Small intestine (tissue), 16 donors: ENCODE measurements at places on chromosomes 5 and 9. TPM values are rescaled to one million over a fixed set of nuclear protein-coding genes. Genes with fewer than 3 reads are reported as not detected.
A peak's percentile ranks its signal among the peaks of the same experiment; 100 is the strongest.

DNA sequence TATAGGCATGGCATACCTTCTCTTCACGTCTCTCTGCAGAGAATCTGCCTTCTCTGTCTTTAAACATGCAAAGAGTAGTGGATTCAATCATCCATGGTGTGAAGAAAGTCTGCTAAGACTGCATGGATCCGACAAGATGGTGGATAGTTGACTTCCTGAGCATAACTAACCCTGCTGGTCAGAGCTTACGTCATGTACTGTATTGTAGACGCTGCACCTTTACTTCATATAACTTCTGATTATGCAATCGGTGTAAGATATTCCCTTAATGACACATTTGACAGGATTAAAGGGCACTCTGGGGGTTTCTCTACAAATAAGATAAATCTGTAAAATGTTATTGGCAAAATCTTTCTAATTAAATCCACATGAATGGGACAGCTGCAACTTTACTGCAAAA, 240.3 kb upstream of the NREP start:
- no peaks in the 10 kb centered on the region for H3K4me1 ChIP-seq
- no peak overlapping the region for H3K4me3 ChIP-seq
- no peak for DNase-seq
- no peaks in the 10 kb centered on the region for H3K27me3 ChIP-seq

- H3K27ac ChIP-seq, result no peak overlapping the region
- no peak for DNase-seq
- H3K4me1 ChIP-seq, result no peaks in the 10 kb centered on the region
Observed at GRCh38 chr9:27292659-27293405, 4.1 kb downstream of the EQTN start.

DNA sequence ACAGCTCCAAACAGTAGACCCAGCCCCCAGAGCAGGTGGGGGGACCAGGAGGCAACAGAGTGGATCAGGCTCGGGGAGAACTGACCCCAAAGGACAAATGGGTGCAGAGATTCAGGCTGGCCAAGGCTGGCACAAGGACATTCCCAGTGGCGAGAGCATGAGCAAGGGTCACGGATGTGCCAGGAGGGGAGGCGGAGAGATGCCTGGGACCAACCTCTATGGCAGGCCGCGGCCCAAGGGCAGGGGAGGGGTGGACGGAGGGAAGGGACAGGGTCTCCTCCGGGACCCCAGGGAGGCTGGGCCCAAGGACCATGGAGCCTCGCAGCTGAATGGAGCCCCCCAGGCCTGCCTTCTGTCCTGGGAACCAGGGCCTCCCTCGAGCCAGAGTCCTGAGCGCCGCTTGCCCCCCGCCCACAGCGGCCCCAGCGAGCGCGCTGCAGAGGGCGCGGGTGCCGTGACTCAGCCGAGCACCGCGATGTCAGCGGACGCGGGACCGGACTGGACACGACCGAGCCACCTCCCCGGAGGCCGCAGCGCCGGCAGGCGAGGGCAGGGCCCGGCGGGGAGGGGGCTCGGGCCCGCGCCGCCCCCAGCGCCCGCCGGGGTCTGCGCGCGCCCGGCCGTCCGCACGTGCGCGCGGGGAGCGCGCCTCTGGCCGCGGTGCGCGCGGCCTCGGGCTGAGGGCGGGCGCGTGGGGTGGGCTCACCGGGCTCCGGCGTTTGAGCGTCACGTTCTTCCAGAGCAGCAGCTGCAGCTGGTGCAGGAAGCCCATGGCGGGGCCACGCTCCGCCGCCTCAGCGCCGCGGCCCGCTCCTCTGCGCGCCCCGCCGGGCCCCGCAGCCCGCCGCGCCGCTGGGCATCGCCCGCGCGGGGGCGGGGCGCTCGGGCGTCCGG, at the start of gene ABCA2:
Gene ABCA2 (minus strand): TSS at position 869 of the 894 bp plus-strand sequence. CDS start 97 bp downstream, at position 772.
- H3K4me3 ChIP-seq, result peak within 1 kb of the TSS; percentile 51
- no peak within 1 kb of the TSS for H3K27ac ChIP-seq
- no peaks in the 10 kb centered on the region for H3K36me3 ChIP-seq
- no peaks in the 10 kb centered on the region for H3K27me3 ChIP-seq

- no peak overlapping the region for H3K27ac ChIP-seq
- no peaks in the 10 kb centered on the region for H3K27me3 ChIP-seq
- no peaks in the 10 kb centered on the region for H3K4me1 ChIP-seq
- H3K4me3 ChIP-seq, result no peak overlapping the region
Observed at GRCh38 chr9:92631452-92632343, 38.2 kb downstream of the IPPK start.

GRCh38 chr5:56950626-56951125, 1.2 kb downstream of the MIER3 start:
- peaks cover 4% of the 10 kb centered on the region for H3K36me3 ChIP-seq
- no peaks in the 10 kb centered on the region for H3K27me3 ChIP-seq
- H3K4me3 ChIP-seq, result peak overlapping the region; percentile 85
- H3K4me1 ChIP-seq, result no peaks in the 10 kb centered on the region

GRCh38 chr5:132100672-132101261, 27.2 kb downstream of the CSF2 start:
- no peak overlapping the region for H3K4me3 ChIP-seq
- peak; percentile 30 for DNase-seq
- H3K27me3 ChIP-seq, result no peaks in the 10 kb centered on the region
- H3K36me3 ChIP-seq, result no peaks in the 10 kb centered on the region
- H3K4me1 ChIP-seq, result no peaks in the 10 kb centered on the region
- peak overlapping the region; percentile 9 for H3K27ac ChIP-seq

GRCh38 chr9:69899491-69899890, 78.9 kb downstream of the CFAP95 start:
- no peak overlapping the region for H3K4me3 ChIP-seq
- H3K36me3 ChIP-seq, result no peaks in the 10 kb centered on the region
- H3K4me1 ChIP-seq, result no peaks in the 10 kb centered on the region
- H3K27me3 ChIP-seq, result no peaks in the 10 kb centered on the region

DNA sequence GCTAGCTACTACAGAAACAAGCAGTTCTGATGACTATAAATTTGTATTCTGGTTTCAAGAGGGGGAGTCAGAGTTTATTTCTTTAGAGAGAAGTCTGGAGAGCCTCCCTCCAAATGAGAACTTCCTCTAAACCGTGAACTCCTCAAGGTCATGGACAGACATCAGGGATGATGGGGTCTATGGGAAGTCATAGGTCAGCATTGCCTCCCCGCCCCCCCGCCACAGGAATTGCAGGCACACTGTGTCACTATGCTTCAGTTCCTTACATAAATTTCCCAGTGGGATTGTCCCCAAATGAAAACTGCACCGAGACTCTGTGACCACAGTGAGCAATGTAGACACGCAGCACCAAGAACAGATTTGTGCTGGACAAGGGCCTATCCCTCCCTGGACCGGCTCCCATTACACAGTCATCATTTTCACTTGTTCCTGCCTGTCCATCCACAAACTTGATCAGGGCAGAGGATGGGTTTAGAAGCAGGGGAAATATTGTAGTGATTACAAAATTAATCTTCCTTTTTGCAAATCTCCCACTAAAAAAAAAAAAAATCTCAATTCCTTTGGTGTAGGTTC, 300.3 kb downstream of the EFNA5 start:
- H3K36me3 ChIP-seq, result no peaks in the 10 kb centered on the region
- no peak for DNase-seq
- no peaks in the 10 kb centered on the region for H3K4me1 ChIP-seq
- H3K27ac ChIP-seq, result no peak overlapping the region
- H3K4me3 ChIP-seq, result no peak overlapping the region
- no peaks in the 10 kb centered on the region for H3K27me3 ChIP-seq

DNA sequence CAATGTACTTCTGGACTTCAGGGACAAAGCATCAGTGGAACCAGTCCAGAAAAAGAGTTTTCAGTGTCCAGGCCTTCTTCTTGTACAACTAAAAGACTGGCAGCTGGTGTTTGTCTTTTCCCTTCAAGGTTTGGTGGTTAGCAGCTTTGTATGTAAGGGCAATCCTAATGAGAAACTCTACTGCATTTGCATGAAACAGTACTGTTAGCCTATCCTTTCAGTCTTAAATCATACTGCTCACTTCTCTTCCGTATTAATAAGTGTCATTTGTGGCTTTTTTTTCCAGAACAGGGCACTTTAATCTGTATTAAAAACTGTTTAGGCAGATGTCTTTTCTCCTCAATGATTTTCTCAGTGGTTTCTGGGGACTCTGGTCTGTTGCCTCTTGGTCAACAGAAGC, 48.9 kb downstream of the FAM174A start:
- no peaks in the 10 kb centered on the region for H3K4me1 ChIP-seq
- no peak overlapping the region for H3K4me3 ChIP-seq
- no peak for DNase-seq
- H3K36me3 ChIP-seq, result no peaks in the 10 kb centered on the region
- H3K27me3 ChIP-seq, result no peaks in the 10 kb centered on the region
- H3K27ac ChIP-seq, result no peak overlapping the region

DNA sequence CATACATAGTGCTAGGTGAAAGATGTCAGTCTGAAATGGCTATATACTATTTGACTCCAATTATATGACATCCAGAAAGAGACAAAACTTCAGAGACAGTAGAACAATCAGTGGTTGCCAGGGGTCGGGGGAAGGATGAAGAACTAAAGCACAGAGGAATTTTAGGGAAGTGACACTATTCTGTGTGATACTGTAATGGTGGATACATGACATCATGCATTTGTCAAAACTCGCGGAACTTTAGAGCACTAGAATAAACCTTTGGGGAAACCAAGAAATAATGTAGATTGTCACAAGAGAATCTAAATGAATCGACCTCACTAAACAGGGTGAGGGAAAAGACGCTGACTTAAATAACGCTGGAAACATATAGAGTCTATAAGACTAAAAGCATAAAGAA, 107.0 kb upstream of the RETREG1 start:
- no peaks in the 10 kb centered on the region for H3K36me3 ChIP-seq
- H3K4me3 ChIP-seq, result no peak overlapping the region
- H3K27me3 ChIP-seq, result no peaks in the 10 kb centered on the region
- no peak for DNase-seq
- H3K4me1 ChIP-seq, result no peaks in the 10 kb centered on the region

DNA sequence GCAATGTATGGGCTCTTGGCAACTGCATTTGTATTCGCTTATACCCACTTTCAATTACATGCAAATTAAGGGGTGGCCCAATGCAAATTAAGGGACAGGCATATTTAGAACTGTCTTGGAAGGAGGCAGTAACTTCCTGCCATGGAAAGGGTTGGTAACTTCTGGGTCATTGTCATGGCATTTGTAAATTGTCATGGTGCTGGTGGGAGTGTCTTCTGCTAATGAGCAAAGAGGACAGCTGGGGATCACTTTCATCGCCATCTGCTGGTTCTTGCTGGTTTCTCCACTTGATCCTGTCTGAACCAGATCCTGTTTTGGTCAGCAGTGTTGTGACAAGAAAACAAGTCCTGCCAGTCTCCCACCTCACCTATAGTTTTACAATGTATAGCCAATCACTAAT, 23.3 kb upstream of the UGT3A2 start:
- H3K36me3 ChIP-seq, result no peaks in the 10 kb centered on the region
- no peak overlapping the region for H3K4me3 ChIP-seq
- H3K27me3 ChIP-seq, result no peaks in the 10 kb centered on the region
- H3K27ac ChIP-seq, result no peak overlapping the region

DNA sequence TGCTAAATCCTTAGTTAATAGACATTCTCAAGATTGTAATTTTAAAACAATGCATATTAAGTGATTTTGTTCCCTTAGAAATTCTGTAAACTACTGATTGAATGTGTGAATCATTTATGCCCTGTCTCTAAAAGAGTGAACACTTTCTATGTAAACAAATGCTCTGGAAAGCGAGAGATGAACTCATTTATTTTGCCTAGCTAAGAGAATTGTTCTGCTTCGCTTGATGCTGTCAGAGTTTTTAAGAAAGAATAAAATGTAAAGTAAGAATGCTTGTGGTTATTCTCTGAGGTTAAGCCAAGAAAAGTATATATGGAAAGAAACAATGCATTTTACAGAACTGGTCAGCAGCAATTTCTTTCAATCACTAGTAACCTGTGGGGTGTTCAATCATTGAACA, 347.4 kb upstream of the NUDT12 start:
- no peaks in the 10 kb centered on the region for H3K27me3 ChIP-seq
- DNase-seq, result no peak
- no peaks in the 10 kb centered on the region for H3K4me1 ChIP-seq
- H3K36me3 ChIP-seq, result no peaks in the 10 kb centered on the region
- no peak overlapping the region for H3K27ac ChIP-seq

DNA sequence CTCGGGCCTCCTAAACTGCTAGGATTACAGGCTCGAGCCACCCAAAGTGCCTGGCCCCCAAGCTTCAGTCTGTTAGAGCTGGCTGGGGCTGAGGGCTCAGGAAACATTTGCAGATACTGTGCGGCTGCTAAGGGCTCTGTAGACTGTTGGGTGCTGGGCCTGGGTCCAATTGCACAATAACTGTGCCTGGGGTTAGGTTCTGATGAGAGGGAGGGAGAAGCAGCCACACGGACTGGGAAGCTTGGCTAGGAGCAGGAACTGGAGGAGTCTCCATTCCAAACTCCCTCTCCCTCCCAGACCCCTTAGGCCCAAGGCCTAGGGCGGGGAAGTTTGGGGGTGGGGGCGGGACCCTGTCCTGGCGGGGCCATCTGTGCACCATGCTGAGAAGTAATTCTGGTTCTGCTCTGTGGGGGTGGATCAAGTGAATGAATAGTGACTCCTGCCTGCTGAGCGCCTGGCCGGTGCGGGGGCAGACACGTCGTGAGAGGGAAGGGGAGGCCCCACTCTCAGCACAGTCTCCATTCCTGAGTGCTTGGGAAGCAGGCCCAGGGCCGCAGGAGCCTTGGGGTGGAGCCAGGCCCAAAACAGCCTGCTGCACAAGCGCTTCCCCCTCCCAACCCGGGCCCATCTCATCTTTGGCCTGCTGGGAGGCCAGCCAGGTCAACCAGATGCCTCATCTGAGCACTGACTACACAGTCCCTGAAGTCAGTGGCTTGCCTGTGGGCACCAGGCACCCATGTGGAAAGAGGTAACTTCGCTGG, 1.5 kb downstream of the ASS1 start:
- peaks cover 7% of the 10 kb centered on the region for H3K4me1 ChIP-seq
- no peak for DNase-seq
- no peaks in the 10 kb centered on the region for H3K36me3 ChIP-seq
- H3K4me3 ChIP-seq, result peak overlapping the region; percentile 54

DNA sequence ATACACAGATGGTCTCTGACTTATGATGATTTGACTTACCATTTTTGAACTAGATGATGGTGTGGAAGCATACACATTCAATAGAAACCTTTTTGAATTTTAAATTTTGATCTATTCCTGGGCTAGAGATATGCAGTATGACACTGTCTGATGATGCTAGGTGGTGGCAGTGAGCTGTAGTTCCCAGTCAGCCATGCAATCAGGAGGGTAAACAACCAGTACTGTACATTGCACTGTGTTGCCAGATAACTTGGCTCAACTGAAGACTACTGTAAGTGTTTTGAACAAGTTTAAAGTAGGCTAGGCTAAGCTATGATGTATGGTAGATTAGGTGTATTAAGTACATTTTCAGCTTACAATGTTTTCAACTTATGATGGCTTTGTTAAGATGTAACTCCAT, 859.1 kb upstream of the ARRDC3 start:
- H3K4me1 ChIP-seq, result no peaks in the 10 kb centered on the region
- no peaks in the 10 kb centered on the region for H3K36me3 ChIP-seq
- no peak overlapping the region for H3K4me3 ChIP-seq
- no peaks in the 10 kb centered on the region for H3K27me3 ChIP-seq

- peaks cover 2% of the 10 kb centered on the region for H3K4me1 ChIP-seq
- no peak overlapping the region for H3K4me3 ChIP-seq
- H3K36me3 ChIP-seq, result no peaks in the 10 kb centered on the region
- no peak for DNase-seq
- H3K27ac ChIP-seq, result no peak overlapping the region
- H3K27me3 ChIP-seq, result no peaks in the 10 kb centered on the region
Observed at GRCh38 chr9:88531920-88532698, 2.9 kb upstream of the NXNL2 start.

Gene DNAJC18
- polyA plus RNA-seq, result 3.8 TPM

Gene IL7R
- 2.9 TPM for polyA plus RNA-seq

Gene STC2
- 12.1 TPM for polyA plus RNA-seq

Gene FOXD4L6
- not detected for polyA plus RNA-seq

Gene TOPORS
- 6.2 TPM for polyA plus RNA-seq

Gene ANKRD55
- polyA plus RNA-seq, result not detected

Gene SLC22A4
- 10.9 TPM for polyA plus RNA-seq

Gene TXNDC15
- 11.9 TPM for polyA plus RNA-seq
